Stimulated activated CD4-positive, alpha-beta T cell treated with anti-CD3 and anti-CD28 coated beads, Interleukin-1b, Interleukin-23, amount 100 ng/mL, for 1 hour (primary cell): ENCODE measurements at places on chromosomes 2 and 18.

DNA sequence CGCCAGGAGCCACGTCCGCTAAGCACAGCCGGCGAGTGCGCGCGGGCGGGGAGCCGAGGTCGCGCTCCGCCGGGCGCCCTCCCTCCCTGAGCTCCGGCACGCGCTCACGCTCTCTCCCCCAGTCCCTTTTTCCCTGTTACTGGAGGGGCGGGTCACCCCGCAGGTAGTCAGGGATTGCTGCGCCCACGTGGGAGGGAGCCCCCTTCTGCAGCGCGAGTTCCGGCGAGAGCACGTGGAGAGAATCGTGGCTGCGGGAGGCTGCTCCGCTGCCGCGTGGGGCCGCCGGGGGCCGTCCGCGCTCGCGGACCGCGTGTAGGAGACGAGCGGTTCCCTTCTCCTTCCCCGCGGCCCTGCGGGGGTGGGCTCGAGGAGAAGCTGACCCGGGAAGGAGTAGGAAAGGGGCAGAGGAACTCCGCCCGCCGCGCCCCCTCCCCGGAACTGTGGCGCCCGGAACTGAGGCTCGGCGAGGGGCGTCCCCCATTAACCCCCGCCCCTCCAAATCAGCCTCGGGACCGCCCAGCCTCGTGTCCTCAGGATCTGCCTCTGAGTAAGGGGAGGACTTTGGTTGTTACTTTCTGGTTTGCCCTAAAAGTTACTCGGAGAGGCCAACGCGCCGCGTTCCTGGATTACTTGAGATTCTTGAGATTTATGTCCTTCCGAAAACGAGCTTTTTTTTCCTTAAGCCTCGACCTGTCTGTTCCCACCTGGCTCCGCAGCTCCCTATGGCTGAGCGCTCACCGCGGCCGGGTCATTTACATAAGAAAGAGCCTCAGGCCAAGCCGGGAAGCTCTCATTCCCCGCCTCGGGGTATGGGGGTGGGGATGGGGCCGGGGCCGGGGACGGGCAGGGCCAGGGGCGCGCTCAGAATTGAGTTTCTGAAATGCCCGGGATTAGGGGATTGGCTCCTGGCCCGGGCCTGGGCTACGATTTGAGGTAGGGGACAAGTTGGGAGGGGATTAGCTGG lies 1.1 kb downstream of the HK2 start:
- no peak for DNase-seq

- no peak for DNase-seq
These were observed 41.4 kb upstream of the ITGB6 start for GRCh38 chr2:160241251-160242137.

- DNase-seq, result no peak
These were observed 267.9 kb downstream of the FBXO15 start for GRCh38 chr18:73879766-73880165.

DNA sequence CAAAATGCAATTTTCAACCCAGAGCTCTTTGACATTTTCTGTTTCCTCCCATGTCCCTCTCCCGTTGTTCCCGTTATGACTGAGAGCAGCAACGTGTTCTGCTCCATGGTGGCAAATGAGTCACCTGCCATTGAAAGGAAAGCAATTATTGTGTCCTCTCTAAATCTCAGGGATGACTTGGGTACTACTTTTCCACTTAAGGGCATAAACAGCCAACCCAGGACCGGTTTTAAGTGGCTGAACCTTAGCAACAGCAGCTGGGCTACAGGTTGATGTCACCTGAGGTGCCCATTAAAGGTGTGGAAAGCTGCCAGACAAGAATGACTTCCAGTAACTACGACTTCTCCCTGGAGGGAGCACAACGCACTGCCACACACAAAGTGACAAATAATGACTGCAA lies 236.8 kb downstream of the NCKAP5 start:
- DNase-seq, result no peak

- no peak for DNase-seq
These were observed 27.4 kb downstream of the SERTAD2 start for GRCh38 chr2:64626146-64626809.

DNA sequence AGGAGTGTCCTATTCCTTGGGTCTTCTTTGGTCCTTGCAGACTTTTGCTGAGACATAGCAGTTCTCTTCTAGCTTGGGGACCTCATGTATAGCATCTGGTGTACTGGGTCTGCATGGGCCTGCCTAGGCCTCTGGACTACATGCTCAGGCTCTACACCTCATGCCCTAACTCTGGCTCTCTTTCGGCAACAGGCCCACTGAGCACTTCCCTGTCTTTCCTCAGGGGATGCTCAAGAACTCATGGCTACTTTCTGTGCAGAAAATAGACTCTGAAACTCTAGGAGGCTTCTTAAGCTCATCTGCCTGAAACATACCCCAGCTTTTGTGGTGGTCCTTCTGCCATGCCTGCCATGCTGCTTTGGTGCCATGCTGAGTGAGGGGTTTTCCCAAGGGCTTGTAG lies 21.5 kb upstream of the CPS1 start:
- no peak for DNase-seq
